ENCODE measurements at places on chromosomes 3 and 15.
A peak's percentile ranks its signal among the peaks of the same experiment; 100 is the strongest.

GRCh38 chr3:64316971-64317370, 91.7 kb upstream of the PRICKLE2 start:
- DNase-seq: peak; percentile 48

GRCh38 chr15:90059208-90059985, 42.9 kb downstream of the IDH2 start:
- no peak for DNase-seq

GRCh38 chr3:157029365-157029790, 130.6 kb downstream of the CCNL1 start:
- DNase-seq: no peak

DNA sequence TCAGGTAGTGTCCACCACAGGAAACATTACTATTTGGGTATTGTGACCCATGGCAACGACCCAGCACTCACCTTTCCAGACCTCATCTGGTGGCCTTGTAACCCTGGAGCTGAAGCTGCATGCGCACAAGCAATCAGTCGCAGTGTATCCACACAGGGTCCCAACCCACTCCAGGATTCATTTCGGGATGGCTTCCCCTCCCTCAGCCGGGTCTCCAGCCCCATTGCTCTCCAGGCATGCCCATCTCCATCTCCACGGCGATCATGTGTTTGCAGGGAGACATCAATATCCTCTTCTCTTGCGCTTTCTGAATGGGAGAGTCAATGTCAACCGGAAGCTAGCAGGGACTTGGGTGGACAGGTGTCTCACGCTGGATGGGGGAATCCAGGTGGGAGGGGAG, 35.2 kb downstream of the GOLGA6L2 start:
- no peak for DNase-seq

DNA sequence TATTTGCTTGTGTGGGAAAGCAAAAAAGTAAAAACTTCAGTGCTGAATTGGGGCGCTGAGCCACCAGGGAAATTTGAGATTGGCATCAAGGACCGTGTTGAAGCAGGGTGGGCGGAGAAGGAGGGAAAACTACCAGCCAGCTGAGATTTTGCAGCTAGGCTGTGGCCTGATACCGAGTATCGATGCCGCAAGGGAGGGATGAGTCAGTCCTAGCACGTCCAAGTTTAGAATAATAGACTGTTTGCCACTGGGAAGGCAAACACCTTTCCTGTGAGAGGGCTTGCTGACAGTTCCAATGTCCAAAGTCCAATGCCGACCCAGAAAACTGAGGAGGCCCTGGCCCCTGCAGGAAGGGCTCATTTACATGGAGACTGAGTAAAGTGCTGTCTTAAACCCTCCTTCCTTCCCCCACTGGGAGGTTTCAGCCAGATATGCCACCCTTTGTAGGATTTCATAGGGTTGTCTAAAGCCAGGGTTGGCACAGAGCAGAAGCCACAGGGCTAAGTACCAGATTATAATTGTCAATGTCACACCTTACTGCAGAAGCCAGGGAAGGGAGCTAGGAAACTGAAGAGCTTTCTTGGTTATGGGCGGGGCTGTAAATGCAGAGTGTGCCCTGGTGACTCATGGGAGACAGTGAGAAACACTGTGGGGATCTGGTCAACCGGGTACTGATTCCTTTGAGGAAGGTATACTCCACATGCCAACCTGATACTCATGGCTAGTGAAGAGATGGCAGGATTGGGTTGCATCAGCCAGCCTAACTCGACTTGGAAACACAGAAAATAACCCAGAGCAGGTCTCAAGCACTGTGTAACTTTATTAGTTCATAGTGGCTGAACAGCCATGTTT, 28.4 kb upstream of the PIK3CB start:
- peak; percentile 66 for DNase-seq

GRCh38 chr3:47425383-47425778, 44.6 kb downstream of the PTPN23 start:
- no peak for DNase-seq

DNA sequence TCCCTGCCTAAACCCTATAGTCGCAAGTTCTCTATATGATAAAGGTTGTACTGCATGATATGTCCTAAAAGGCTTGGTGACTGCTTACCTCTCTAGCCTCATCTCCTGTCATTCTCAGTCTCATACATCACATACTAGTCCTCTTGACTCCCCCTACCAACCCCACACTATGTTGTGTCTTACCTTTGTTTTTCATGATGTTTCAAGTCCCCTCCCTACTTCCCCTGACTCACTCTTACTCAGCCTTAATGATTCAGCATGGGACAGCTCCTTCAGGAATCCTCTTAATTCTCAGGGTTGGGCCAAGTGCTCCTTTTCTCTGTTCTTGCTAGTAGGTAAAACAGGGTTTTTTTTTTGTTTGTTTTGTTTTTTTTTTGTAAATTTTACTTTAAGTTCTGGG, 49.6 kb downstream of the SLMAP start:
- DNase-seq: peak; percentile 87

DNA sequence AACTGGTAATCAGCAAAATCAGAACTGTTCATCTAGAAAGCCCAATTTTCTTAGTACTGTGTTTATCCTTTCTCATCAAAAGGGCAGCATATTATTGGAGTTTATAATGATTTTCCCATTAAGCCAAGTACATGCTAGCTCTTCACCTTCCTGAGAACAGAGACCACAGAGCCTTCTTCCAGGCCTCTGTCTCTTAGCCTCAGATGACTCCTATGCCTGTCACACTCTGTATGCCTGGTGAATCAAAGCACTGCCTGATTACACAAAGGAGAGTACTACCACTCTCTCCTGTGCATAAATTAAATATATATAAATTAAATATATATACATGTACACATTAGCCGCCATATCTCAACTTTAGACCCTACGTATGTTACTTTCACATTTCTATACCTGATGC, 636.1 kb downstream of the NTRK3 start:
- no peak for DNase-seq

DNA sequence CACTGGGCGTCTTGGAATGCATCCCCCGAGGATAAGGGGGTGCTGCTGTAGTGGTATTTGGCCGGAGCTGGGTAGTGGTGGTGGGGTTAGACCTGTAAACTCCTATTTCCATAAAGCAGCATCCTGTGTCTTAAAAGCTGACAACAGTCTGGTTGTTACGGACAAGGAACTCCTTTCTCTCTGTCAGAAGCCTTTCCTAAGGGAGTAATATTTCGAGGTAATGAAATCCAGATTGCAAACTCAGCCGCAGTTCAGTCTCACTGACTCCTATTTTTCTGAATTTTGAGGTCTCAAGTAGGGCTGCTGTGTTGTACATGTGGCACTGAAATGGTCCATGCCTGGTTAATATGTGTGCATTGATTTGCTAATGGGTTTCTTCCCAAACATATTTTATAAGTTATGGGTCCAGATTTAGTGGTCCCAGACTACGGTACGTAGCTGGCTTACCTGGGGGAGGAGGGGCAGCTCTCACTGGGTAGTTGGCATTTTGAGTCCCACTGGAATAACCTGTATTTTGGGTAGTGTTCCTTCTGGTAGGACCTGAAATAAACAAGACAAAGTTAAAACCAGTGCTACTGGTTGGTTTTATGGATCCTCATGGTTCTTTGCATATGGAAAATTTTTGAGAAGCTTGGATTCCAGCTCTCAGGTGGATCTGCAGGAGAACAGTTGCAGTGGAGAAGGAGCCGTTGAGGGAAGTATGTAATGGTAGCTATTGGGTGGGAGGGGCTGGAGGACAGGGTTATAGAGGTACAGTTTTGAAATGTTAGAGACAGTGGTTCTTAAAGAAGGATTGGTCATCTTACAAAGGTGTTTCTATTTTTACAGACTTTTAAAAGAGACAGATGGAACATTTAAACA, 48.6 kb upstream of the LDHAL6B start:
- DNase-seq: no peak

GRCh38 chr3:113212150-113212843, 940 bp downstream of the BOC start:
- DNase-seq: no peak

GRCh38 chr15:68232937-68233336, 3.4 kb upstream of the CLN6 start:
- DNase-seq: no peak

GRCh38 chr3:133211449-133211848, 173.3 kb downstream of the TMEM108 start:
- DNase-seq: no peak

GRCh38 chr3:141412936-141413354, 44.6 kb downstream of the ZBTB38 start:
- DNase-seq: peak; percentile 77

- DNase-seq: no peak
Measured at GRCh38 chr15:89444241-89445225, 51.9 kb downstream of the RHCG start.

DNA sequence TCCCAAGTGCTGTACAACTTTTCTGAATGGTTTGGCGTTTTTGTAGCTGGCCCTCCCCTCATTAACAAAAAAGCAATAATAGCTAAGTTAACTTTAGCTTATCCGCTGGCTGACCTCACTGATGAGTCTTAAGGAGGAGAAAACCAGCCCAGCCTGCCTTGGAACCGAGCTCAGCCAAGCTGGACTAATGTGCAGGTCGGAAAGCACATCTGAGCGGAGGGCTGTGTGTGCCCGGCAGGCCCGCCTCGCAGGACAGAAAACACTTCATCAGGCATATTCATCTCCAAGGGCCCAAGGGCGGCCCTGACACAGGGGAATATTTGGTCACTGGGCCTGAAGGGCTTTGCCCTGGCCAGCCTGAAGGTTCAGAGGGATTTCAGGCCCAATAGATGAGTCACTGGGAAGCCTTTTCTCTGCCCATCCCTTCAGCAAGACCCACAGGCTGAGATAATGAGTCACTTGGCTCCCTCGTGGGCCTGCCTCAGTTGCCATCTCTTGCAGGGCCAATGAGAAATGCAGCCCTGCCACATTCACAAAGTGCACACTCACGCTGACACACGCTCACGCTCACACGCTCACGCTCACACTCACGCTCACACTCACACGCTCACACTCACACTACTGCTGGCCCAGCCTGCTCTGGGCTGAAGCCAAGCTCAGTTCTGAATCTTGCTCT, 75.1 kb downstream of the SLC12A8 start:
- DNase-seq: peak; percentile 76

- DNase-seq: no peak
Measured at GRCh38 chr3:3154879-3155610, 24.4 kb downstream of the CRBN start.

DNA sequence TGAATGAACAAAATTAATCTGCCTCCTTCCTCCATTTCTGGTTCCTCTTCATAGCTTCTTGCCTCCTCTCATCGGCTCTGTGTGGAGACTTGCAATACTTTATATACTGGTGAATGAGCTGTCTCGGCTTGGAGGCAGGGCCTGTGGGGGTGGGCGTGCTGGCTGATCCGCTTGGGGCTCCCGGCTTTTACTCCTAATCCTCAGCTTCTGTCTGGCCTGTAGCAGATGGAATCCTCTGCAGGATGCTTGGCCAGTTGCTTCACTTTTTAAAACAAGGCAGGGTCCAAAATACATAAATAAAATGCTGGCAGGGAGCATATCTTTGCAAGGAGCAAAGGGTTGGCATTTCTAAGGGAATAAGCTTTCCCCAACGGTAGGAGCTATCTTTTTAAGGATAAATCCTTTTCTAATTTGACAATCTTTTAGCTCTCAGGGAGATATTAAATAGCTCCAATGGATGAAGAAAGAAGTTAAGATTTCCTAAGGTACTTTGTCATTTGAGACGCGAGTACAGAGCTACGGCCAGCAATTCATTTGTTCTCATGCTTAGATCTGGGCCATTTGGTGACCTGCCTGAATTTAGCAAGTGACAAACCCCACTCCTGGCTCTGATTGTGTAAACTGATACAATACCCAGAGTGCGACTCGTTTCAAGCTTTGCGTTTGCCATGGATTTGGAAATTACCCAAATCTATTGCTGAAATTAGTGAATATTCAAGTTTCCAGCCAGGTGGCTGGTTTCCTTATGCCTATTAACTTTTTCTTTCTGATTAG, 18.9 kb downstream of the SV2B start:
- no peak for DNase-seq

- peak; percentile 37 for DNase-seq
Measured at GRCh38 chr15:73704869-73705645, 20.9 kb downstream of the CD276 start.

DNA sequence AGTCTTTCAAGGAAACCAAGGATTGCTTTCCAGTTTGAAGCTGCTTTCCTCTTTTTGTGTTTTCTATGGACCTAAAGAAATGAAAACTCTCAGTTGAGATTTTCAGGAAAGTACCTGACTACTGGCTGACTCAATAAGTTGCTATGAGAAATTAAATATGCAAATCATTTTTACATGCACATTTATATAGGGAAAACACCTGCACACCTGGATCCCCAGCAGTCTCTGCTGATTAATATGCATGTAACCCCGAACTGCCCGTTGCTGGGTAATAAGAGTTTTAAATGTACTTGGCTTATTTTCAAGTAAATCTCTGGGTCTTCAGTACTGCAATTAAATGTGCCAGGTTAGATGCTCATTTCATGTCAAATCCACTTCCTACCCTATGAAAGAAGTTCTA, 77.2 kb downstream of the KBTBD8 start:
- no peak for DNase-seq
